ENCODE measurements at places on chromosomes 3 and 15.

GRCh38 chr3:57616233-57616632, 19.1 kb upstream of the ARF4 start:
- DNase-seq = no peak

GRCh38 chr3:159907828-159908227, 80.8 kb upstream of the IL12A start:
- no peak for DNase-seq

DNA sequence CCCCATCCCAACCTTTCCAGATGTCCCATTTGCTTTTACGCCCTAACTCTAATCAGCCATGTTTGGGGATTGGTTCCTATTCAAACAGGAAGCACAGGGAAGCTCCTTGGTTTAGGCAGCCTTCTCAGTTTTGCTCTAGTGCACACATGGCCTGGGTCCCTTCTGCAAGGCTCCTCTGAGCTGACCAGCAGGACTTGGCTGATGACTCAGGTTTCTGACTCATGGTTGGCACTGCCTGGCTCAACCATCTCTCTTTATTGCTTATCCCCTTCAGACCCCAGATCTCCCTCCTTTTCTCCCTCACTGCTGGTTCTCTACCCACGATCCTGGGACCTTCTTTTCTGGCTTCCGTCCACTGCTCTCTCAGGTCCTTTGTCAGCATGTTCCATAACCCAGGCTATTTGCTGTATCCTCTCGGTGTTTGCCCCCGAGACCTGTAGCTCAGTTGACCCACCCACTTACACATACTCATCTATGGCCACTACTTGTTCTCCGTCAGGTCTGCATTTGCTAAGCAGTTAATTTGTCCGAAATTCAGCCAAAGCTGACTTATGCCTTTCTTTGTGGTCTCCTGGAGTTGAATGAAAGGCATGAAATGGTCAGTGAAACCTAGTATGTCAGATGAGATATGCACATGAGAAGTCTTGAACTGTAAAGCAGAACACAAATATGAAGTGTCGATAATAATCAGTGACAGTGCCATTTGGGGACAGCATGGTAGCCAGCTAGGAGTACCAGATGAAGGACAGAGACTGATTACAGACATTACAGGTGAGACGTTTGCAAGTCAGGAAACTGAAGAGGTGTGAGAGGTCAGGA, 323.5 kb upstream of the ROPN1 start:
- peak; percentile 43 for DNase-seq

DNA sequence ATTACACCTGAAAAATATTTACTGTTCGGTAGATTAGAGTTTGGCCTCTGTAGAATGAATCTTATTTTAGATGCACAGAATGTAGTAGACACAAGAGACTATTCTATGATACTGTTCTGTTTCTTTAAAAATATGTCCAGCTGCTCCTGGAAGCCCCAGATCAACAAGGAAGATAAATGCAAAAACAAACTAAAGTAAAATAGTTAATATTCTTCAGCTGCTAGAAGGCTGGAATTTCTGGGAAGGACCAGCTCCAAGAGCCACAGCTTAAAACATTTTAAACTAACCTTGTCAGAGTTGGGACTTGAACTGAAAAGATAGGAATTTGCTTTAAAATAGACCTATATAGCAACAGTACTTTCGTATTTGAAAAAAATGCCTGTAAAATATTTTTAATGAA, 277.9 kb downstream of the PTPRG start:
- DNase-seq = no peak

DNA sequence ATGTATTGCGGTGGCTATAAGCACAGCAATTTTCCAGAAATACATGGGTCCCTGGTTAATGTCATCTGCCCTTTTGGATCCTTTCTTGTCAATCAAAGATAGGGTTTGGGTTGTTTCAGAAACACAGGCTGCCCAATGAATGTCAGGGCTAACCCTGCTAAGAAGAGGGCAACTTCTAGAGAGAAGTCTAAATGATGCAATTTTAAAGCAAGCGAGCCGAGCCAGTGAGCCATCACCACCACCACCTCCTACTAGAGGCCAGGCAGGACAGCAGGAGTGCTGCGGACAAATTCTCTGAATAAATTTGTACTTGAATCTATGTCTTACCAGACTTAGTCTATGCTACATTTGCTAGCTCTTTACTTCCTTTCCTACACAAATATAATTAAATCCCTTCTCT, 248.4 kb downstream of the CTNNB1 start:
- no peak for DNase-seq

GRCh38 chr3:185279587-185280138, 25.8 kb upstream of the EHHADH start:
- DNase-seq = no peak

DNA sequence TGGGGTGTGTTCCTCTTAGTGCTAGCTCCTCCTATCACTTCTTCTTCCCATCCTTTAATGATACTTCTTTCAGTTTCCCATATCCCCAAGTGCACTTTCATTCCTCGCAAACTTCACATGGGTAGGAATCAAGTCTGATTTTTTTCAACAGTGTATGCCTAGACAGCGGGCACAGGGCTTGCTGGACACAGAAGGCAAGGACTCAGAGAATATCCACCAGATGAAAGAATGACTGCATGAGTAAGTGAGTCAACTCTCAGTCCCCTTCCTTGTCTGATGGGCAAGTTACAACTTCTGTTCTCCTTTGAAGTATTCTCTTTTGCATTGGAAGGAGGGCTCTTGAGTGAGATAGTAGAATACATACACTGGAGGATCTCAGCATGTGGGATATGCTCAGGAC, 3.1 kb upstream of the SQOR start:
- DNase-seq = no peak

GRCh38 chr3:74648107-74648506, 33.6 kb upstream of the CNTN3 start:
- DNase-seq = no peak

DNA sequence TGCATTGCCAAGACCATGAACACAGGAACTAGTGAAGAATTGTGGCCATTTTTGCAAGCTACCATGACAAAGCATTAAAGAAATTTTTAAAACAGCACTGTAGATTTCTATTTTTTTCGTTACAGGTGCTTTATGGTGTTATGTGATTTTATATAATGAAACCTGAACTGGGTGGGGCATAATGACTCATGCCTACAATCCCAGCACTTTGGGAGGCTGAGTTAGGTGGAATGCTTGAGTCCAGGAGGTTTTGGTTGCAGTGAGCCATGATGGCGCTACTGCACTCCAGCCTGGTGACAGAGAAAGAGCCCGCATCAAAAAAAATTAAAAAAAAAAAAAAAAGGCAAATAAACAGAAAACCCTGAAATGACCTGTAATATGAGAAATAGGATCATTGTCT, 846.7 kb downstream of the EPHA3 start:
- DNase-seq = no peak

GRCh38 chr3:14523792-14524191, 16.4 kb downstream of the GRIP2 start:
- peak; percentile 25 for DNase-seq

Data from foreskin fibroblast (primary cell).